Uterus (tissue), 4 donors: ENCODE measurements at places on chromosomes 2 and 18. TPM values are rescaled to one million over a fixed set of nuclear protein-coding genes. Genes with fewer than 3 reads are reported as not detected.

CYP27A1 gene
- 5.4 TPM for total RNA-seq

SUCLG1 gene
- total RNA-seq = 50.9 TPM

DGKD gene
- total RNA-seq = 25.8 TPM

- DNase-seq = no peak
These were observed 35.6 kb upstream of the FEZ2 start for GRCh38 chr2:36633470-36634092.

DNA sequence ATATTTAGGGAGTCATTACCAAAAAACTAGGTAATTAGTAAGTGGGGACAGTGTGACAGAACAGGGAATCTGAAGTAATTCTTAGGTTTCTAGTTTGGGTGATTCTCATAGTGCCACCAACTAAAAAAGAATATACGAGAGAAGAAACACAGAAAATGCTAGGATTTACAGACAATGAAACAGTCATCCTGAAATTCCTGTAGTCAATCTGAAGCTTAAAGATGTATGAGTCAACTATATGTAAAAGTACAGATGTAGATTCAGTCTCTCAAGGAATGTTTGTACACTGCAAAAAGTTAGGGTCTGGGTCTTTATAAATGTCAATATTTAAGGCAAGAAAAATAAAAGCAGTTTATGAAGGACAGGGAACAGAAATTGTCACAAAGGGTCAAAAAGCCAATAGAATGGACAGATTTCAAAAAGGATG is 107.0 kb downstream of the STRN start:
- DNase-seq = no peak

GRCh38 chr2:99472600-99472960 is 17.2 kb downstream of the REV1 start:
- DNase-seq = no peak
